Caki2 (cell line): ENCODE measurements at places on chromosomes 3 and 15.
A peak's percentile ranks its signal among the peaks of the same experiment; 100 is the strongest.

- no peak for DNase-seq
Observed at GRCh38 chr3:117017135-117017894, 307.7 kb downstream of the TUSC7 start.

DNA sequence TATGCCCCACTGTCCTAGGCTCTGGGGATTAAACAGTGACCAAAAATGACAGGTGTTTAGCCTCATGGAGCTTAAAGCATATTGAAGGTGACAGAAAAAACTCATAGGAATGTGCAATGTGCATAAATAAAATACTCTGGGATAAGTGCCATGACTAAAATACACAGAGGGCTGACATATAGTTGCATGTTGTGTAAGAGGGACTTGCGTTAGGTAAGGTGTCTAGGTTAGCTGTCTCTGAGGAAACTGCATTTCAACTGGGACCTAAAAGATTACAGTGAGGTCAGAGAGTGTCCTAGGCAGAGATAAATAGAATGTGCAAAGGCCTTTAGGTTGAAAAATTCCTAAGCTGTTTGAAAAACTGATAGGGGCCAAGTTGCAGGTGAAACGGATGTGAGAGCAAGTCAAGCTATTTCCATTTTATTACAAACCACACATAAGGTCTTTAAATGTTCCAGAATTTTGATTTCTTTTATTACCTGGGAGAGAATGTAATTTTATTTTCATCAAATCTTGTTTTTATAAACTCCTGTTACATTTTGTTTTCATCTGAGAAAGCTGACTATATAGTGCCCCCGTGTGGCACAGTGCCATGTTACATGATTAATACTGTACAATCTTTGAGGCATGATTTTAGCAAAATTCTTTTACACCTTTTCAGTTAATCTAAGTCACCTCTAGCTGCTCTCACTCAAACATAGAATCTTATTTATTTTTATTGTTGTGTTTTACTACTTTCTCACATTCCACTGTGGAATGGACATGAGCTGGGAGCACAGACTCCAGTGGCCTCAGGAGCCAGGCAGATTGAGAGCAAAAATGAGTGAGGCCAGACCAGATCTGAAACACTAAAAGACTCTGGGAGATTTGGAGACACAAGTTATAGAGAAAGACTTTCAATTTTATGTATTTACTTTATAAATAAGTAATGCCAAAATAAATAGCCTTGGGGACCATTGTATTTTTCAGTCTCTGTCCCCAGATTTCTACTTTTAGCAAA, 259.6 kb upstream of the ZNF717 start:
- peak; percentile 12 for DNase-seq

- no peak for DNase-seq
Observed at GRCh38 chr3:3714572-3714971, 84.7 kb upstream of the LRRN1 start.

- no peak for DNase-seq
Observed at GRCh38 chr3:46206282-46207015, 1.7 kb downstream of the CCR1 start.

DNA sequence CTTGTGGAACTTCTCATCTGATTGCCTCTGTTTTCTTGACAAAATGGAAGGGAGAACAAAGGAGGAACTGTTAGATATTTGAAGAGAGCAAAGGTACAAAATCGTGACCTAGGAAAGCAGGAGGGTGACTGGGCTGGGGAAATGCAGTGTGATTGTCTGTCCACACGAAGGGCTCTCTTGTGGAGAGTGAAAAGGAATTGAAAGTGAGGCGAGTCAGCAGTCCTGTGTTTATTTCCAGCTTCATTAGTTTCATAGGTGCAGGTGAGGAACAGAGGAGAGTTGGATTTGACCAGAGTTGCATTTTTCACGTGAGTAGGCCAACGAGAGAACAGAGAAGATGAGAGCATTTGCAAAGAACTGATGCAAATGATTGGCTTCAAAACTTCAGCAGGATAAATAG, 336.4 kb upstream of the SATB1 start:
- no peak for DNase-seq

DNA sequence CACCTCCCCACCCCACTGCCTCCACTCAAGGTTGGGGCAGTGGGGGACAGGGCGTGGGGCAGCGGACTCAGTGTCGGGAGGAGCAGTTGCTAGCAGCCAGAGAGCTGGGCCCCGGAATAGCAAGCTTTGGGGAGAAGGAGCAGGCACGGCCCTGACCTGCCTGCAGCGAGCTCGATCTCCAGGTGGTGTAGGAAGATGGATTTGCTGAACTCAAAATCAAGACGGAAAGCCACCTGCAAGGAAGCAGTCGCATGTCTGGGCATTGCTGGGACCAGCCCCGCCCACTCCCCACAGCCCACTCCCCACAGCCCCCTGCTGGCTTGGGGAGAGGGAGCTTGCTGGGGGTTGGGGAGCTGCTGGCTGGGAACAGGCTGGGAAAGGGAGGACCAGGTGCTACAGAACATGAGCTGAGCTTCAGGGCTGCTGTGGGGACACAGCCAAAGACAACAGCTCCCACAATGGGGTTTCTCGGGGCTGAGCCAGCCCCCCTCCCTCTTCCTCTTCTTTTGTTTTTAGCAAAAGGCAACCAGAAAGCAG, 38.0 kb downstream of the FEM1B start:
- DNase-seq: no peak

DNA sequence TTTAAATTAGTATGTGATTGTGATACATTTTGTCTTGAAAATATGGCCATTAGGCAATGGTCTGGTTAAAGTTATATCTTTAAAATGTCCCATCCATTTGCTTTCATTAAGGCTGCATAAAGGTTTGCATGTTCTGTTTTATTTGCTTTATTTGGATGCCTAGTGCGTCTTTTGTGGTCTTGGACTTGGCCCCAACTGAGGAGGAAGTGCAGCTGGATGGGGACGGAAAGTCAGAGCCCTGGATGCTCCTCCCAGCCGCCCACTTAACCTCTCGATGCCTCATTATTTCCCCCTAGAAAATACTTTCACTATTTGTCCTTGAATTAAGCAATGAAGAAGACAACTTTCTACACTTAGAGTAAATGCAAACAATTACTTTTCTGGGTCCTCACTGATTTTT, 898.2 kb downstream of the MCTP2 start:
- no peak for DNase-seq

GRCh38 chr15:71651750-71652186, 158.6 kb upstream of the NR2E3 start:
- DNase-seq: peak; percentile 62

DNA sequence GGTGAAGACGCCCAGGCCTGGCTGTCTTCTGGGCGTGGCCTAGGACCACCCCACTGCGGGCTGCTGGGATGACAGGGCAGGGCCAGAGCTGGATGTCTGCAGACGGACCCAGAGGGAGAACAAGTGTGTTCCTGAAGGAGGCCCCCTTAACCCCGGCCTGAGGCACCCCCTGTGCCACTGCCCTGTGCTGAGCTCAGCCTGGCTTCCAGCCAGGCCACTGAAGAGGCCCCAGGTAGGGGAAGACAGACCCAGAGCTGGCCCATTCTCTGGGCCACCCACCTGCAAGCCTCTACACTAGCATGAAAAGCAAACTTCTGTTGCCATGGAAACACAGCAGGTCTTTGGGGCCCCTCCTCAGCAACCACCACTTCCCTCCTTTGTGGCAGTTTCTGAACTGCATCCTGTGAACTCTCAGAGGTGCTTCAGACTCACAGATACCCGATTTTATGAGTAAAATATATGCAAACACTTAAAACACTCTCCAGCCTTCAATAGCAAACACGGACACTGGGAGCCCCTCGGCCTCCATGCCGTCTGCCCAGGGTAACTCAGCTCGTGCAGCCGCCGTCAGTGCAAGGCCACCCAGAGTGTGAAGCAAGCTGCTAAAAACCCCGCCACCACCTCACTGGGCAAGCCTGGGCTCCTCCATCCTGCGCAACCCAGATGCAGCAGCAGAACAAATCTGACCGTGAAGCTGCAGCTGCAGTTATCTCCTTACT, 42.5 kb downstream of the CMTM6 start:
- no peak for DNase-seq

DNA sequence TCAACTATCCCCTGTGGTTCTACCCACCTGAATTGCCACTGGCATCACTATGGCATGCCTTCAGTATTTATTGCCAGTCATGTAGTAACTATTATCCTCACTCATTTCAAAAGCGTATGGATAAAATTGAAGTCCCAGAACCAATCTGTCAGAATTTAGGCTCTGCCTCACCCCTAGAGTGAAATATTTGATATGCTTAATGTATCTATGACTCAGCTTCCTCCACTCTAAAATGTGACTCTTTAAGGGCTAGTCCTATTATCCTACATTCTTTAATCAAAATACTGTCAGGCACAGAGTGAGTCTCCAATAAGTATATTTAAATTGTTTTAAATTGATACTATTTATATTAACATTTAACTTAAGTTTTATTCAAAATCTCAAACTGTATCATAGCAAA, 27.6 kb downstream of the ARPP21 start:
- DNase-seq: no peak

GRCh38 chr3:148211725-148212124, 486.0 kb upstream of the AGTR1 start:
- no peak for DNase-seq

DNA sequence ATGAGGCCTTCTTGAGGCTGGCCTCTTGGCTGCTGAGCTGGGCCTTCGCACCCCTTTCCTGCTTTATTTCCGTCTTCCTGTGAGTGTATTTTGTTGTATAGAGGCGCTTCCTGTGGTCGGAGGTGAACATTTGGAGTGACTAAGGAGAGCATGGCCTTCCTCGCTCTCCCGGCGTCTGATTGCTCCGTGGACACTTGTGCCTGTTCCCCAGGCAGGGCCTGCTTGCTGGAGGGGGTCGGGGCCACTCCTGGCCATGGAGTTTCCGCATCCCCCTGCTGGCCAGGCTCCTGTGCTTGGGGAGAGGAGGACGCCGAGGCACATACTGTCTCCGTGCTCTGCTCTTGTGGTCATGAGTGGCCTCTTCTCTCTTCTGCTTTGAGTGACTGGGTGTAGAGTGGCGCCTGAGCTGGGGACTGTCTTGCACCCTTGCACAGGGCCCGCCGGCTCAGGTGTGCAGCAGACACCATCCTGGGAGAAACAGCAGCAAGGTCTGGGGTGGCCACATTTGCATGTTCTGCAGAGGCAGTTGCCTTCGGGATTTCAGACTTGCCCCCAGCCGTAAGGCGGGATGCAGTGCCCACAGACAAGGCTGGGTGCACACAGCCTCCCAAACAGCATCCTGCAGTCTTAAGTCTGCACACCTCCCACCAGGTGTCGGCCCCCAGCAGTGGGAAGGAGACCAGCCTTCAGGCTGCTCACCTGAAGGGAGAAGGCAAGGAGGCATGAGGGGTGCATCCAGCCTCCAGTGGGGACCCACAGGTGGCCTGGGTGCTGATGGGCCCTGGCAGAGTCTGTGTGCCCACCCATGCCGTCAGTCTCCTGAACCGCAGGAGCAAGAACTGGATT, 16.4 kb downstream of the KLF13 start:
- no peak for DNase-seq

DNA sequence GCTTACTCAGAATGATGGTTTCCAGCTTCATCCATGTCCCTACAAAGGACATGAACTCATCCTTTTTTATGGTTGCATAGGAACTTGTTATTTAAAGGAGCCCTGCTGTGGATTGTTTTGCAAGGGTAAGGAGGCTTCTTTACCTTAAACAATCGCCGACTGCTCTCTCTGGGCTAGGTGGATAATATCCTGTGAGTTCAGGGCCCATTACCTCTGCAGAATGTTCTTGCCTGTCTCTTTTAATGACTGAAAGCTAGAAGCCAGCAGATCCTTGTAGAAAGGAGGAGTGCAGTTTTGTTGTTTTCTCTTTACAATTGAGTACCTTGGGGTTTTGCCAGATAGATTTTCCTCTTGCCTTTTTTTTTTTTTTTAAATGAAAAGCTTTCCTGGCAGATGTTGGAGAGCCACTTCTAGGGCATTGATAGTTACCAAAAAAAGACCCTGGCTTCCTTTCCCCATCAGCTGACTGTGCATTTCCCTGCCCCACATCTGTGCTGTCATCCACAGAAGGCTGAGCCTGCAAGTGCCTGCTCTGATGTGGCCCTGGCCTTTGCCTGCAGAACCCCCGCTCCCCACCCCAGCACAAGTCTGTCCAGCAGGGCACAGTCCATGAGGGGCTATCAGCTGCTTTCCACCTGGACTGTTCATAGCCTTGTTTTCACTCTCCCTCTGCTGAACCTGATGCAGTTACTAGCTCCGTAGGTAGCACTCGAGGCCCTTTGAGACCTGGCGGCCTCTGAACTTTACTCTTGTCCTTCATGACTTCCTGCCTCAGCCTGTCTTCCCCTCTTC, 113.1 kb downstream of the CHCHD6 start:
- no peak for DNase-seq

DNA sequence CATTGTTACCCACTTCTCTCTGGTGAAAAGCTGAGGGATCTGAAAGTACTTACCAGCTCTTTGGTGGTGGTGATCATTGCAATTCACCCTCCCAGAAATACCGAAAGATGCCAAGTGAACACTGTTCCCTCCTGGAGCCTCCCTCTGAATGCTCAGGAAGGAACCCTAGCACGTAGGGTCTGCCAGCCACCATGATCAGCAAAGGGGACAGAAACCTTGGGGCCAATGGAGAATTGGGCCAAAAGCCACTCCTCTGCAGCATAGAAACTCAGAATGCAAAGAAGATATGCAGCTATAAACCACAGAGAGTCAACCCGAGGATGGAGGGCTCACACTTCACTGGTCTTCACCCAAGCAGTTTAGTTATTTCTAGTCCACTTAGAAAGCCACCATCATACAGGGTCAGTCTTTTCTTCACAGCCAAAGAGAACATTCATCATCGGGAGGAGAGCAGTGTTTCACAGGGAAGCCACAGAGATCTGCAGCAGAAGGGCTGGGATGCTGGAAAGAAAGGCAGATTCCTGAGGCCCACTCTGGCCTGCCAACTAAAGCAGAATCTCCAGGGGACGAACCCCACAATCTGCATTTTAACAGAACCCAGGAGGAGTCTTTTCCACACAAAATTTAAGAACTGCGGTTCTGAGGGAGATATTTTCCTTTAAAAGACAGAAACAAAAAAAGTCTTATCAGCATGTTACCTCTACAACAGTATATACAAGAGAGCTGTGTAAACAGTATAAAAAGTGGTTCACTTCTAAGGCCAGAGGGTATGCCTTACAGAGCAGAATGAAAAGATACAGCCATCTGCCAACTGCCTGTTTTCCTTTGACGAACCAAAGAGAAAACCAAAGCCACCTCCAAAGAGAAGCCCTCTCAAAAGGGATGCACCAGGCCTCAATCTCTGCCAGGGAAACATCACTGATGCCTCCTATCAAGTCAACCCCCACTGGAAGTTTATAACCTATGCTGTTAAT, 11.3 kb downstream of the TBC1D2B start:
- no peak for DNase-seq

GRCh38 chr3:89114841-89115223, 7.4 kb downstream of the EPHA3 start:
- no peak for DNase-seq

- DNase-seq: no peak
Observed at GRCh38 chr3:33159981-33160380, 46.2 kb downstream of the CRTAP start.

- DNase-seq: no peak
Observed at GRCh38 chr3:17742880-17743657, 638 bp upstream of the TBC1D5 start.

GRCh38 chr3:40317061-40317855, 7.8 kb downstream of the EIF1B start:
- DNase-seq: peak; percentile 28

GRCh38 chr3:194554473-194555123, 67.8 kb upstream of the ATP13A3 start:
- no peak for DNase-seq
